HS-5 (cell line): ENCODE measurements at places on chromosomes 12 and 14.

DNA sequence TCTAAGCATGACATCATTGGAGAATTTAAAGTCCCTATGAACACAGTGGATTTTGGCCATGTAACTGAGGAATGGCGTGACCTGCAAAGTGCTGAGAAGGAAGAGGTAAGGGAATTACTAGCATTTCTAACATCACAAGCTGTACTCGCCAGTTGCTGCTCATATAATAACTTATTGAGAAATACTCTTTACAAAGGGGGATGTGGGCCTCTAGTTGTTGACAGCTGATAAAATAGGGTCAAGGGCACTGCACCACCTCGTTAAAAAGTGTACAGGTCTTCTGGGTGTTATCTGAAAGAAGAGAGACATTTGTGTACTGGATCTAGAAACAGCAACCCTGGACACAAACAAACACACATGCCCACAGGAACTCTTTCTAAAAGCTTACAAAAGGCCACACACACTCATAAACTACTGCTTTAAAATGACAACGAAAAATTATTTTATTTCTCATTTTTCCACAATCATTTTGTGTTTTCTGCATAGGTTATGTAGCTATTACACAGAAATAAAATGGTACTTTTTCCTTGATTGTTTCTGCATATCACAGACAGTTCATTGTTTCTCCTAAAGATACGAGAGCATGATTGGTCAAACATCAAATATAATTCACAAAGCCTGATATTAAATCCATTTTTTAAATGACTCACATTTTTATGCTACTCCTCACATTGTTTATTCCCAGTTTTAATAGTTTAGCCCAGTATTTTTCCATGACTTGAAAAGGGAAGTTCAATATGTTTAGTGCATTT lies 391.1 kb downstream of the PAWR start:
- DNase-seq: no peak

- no peak for DNase-seq
These were observed 258.8 kb upstream of the GARIN6 start for GRCh38 chr12:99388671-99389195.

DNA sequence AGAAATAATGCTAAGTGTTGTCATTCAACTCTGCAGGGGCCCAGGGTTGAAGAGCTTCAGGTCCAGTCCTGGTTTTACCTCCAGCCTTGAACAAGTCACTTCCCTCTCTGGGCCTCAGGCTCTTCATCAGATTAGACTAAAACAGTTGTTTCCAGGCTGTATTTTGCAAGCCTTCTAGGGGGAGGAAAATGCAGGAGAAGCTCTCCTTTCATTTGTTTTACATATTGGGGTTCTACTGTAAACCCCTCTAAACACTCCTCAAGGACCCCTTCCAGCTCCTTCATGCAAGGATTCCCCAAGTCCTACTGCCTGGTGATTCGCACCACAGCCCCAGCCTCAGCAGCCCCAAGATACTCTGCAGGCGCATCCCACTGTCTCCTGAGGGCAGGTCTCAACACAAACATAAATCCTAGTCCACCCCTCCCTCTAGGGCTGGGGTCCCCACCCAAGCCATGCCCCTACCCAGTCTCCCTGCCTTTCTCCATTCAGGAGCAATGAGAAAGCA lies 2.7 kb downstream of the SDR9C7 start:
- DNase-seq: no peak

- no peak for DNase-seq
These were observed 119.3 kb downstream of the SOX5 start for GRCh38 chr12:23830210-23830609.
